IMR-90 (cell line): ENCODE measurements at places on chromosomes 16 and 17. TPM values are rescaled to one million over a fixed set of nuclear protein-coding genes. Genes with fewer than 3 reads are reported as not detected.

DNA sequence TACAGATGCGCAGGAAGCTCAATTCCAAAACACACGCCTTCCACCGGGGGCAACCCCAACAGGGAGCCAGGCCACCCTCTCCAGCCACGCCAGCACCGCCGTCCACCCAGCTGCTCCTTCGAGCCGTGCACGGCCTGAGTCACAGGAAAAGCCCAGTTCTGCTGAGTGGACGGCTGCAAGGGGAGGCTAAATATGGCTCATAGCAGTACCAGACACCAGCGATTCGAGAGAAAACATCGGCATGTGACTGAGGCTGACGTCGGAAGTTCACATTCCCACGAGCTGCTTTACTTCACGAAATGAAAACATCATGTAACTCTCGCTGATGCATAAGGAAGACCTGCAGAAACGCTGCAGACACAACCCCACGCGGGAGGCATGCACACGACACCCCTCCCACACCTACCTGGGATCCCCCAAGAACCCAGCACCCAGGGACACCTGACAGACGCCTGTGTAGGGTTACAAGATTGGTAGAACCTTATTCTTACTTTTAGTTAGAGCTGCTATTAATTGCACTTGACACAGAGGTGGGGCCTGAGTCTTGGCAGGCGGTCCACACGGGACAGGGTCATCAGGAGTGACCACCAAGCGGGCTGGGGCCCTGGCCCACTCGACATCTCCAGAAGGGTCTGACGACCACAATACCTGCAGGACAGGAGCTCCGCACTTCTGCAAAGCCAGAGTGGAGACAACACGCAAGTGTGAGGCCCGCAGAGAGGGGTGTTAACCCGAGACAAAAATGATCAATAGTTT is 116.8 kb downstream of the ANKRD11 start:
- H3K36me3 ChIP-seq = peaks cover 10% of the 10 kb centered on the region; the same call in 1 of the 2 replicates
- peak; percentile 55 for DNase-seq
- no peak overlapping the region for H3K27ac ChIP-seq
- peaks cover 31% of the 10 kb centered on the region for H3K4me1 ChIP-seq

BEAN1 gene
- not detected in 2 replicates for total RNA-seq

GRCh38 chr17:81209141-81209540 is 13.6 kb downstream of the CEP131 start:
- no peaks in the 10 kb centered on the region for H3K27me3 ChIP-seq
- H3K36me3 ChIP-seq = peaks cover 3% of the 10 kb centered on the region; the same call in 1 of the 2 replicates
- H3K27ac ChIP-seq = no peak overlapping the region
- no peak for DNase-seq
- H3K4me3 ChIP-seq = no peak overlapping the region
- H3K4me1 ChIP-seq = no peaks in the 10 kb centered on the region

DNA sequence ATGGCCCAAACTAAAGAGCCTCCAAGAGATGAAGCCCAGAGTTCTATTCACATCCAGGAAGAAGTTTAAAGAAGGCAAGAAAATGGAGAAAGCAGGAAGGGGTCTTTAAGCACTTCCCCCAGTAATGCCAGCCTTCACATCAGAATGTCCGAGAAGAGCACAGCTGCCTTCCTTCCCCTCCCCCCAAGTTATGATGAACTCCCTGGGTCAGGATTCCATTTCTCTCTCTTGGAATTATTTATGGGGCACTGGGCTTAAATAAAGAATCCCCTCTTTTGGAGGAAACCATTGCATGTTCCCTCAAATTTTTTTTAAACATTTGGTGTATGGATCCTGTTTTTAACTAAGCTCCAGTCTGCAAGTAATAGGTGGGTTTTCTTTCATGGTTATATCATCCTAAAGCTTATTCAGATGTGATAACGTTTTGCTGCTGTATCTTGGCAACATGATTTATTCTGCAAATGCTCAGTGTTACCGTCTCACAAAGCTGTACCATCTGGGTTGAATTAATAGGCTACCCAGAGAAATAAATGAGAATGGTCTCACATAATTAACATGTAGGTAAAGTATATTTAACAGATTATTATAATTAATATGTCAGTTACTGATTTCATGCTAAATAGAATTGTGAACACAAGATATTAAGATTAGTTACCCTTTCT is 160.9 kb upstream of the TOX3 start:
- H3K4me3 ChIP-seq = no peak overlapping the region
- no peak overlapping the region for H3K27ac ChIP-seq
- no peak for DNase-seq
- H3K36me3 ChIP-seq = no peaks in the 10 kb centered on the region
- H3K27me3 ChIP-seq = no peaks in the 10 kb centered on the region
- no peaks in the 10 kb centered on the region for H3K4me1 ChIP-seq

- no peaks in the 10 kb centered on the region for H3K27me3 ChIP-seq
- no peak overlapping the region for H3K27ac ChIP-seq
- H3K4me3 ChIP-seq = no peak overlapping the region
- DNase-seq = peak; percentile 13
Observed at GRCh38 chr17:80389011-80389995, 25.7 kb upstream of the ENDOV start.

DNA sequence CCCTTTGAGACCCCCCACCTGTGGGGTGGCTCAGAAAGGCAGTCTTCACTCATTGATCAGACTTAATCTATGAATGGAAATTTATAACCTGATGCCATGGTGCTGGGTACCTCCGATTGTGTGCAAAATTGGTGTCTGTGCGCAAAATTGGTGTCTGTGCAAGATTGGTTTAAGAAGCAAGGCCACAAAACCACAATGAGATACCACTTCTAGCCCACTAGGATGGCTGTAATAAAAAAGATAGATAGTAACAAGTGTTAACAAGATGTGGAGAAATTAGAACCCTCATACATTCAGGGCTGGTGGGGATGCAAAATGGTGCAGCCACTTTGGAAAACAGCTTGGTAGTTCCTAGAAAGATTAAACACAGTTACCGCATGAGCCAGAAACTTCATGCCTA is 13.9 kb upstream of the CSNK2A2 start:
- H3K36me3 ChIP-seq = no peaks in the 10 kb centered on the region
- H3K27ac ChIP-seq = no peak overlapping the region
- no peak overlapping the region for H3K4me3 ChIP-seq
- H3K27me3 ChIP-seq = peaks cover 11% of the 10 kb centered on the region
- no peaks in the 10 kb centered on the region for H3K4me1 ChIP-seq
